ENCODE measurements at places on chromosomes 7 and 10.
A peak's percentile ranks its signal among the peaks of the same experiment; 100 is the strongest.

GRCh38 chr7:43302211-43302711 is 189.8 kb downstream of the HECW1 start:
- DNase-seq = no peak

DNA sequence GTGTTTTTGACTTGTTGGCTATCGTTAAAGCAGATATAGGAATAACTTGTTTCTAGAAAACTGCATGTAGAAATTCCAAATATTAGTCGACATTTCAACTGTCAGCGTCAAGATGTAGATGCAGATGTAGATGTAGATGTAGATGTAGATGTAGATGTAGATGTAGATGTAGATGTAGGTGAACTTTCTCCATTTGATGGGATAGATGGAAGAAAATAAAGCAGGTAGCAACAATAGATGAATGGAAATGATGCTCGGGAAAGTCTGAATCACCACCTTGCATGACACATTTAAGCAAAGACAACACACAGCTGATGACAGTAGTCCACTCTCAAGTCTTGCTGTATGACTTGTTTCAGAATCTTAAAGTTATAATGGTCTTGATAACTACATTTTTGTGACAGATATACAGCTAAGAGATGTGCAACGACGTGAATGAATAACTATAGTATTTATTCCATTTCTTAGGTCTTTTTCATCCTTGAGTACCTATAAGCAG is 53.5 kb downstream of the SND1 start:
- DNase-seq = no peak

GRCh38 chr7:17902599-17902998 is 37.7 kb downstream of the SNX13 start:
- no peak for DNase-seq

DNA sequence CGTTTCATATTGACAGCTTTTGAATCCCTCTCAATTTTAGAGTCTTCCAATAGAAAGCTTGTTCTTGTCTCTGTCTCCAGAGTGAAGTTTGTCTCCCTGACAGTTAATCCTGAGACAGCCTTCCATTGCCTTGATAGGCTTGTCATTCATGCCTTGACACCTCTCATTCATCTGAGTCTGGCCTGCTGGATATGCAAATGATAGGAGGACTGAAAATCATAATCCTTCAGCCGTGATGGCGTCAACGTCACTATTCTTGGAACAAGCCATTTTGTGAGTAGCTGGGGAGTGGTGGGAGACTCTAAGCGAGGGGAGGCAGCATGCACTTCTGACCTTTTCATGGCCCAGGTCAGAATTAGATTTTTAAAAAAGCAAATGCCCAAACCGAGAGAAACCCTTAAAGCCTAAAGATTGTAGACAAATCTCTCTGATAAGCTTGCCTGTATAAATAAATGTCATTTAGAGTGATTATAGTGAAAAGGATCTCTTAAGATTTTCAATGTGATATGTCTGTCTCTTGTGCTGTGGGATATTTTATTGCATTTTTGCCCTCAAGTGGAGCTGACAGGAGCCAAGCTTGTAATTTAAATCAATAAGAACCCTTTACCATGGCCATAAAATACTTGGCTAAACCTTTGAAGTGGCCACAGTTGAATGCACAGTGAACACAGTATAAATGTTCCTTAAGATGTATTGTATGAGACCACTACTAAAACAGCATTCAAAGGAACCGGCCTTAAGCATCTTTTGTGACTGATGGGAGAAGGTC is 148.8 kb downstream of the SNX10 start:
- peak; percentile 98 for DNase-seq

DNA sequence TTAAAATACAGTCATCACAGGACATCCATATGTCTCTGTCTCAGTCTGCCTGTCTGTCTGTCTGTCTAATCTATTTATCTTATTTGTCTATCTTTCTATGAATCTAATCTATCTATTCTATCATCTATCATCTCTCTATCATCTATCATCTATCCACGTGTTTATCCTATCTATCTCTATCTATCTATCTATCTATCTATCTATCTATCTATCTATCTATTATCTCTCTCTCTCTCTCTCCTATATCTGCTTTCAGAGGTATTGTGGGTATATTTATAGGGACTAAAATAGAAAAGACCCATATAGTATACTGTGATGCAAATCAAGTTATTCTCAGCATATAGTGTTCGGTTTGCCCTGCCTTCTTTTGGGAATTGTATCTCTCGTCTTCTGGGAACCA is 167.5 kb downstream of the VPS50 start:
- no peak for DNase-seq

DNA sequence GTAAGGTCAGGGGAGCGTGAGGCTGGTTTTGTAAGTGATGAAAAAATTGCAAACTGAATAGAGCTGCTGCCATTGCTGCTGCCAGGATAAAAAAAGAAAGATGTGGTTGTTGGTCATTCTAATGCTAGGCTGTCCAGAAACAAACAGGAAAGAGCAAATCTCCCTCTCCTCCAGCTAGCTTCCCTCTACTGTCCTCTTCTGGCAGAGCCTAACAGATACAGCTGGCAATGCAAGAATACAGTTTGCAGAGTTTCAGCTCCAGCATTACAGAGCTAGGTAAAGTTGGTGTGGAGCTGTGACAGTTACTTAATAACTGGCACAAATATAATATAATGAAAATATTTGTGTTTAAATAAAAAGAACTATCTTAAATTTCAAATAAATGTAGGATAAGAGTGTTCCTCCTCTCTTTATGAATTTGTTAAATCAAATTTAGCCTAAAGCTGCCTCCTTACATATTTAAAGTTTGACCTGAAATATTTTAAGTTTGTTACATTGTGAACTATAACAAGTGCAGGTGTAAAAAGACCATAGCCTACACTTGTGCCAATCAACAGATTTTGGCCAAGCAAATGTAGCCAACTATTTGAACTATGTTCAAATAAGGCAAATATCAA is 407.7 kb downstream of the SH2D4B start:
- no peak for DNase-seq

Measured in DMS79 (cell line).